Type B pancreatic cell (in vitro differentiated cells): ENCODE measurements at places on chromosomes 5 and 9.

DNA sequence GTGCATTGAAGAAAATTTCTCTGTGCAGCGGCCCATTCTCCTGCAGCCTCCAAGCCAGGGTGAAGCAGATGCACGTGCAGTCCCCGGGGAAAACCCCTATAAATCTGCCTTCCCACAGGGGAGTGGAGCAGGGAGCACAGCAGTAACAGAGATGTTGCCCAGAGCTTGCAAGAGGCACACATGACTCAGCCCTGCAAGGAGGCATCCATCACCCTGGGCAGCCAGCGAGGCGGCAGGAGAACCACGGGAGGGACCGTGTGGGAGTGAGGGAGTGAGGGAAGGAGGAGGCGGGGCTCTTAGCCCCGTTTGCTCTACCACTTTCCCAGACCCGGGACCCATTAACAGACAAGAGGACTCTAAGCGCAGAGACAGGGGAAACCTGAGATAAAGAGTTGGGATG lies 96.2 kb upstream of the ARAP3 start:
- DNase-seq: no peak

DNA sequence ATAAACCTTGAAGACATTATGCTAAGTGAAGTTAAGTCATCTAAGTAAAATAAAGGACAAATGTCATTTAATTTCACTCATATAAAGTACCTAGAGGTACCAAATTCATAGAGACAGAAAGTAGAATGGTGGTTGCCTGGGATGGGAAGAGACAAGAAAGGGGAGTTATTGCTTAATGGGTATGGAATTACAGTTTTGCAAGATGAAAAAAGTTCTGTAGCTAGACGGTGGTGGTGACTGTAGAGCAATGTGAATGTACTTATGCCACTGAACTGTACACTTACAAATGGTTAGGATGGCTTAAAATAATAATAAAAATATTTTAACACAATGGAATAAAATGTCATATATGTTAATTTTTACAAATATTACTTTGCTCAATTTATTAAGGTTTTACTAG lies 128.0 kb downstream of the MPDZ start:
- no peak for DNase-seq

- no peak for DNase-seq
Observed at GRCh38 chr5:58318468-58318867, 141.4 kb downstream of the PLK2 start.

GRCh38 chr5:8844847-8845246 lies 701.0 kb downstream of the SEMA5A start:
- no peak for DNase-seq

GRCh38 chr5:107428303-107428813 lies 242.4 kb downstream of the EFNA5 start:
- DNase-seq: no peak

GRCh38 chr5:135236228-135236907 lies 162.7 kb downstream of the MACROH2A1 start:
- peak; percentile 47 for DNase-seq

DNA sequence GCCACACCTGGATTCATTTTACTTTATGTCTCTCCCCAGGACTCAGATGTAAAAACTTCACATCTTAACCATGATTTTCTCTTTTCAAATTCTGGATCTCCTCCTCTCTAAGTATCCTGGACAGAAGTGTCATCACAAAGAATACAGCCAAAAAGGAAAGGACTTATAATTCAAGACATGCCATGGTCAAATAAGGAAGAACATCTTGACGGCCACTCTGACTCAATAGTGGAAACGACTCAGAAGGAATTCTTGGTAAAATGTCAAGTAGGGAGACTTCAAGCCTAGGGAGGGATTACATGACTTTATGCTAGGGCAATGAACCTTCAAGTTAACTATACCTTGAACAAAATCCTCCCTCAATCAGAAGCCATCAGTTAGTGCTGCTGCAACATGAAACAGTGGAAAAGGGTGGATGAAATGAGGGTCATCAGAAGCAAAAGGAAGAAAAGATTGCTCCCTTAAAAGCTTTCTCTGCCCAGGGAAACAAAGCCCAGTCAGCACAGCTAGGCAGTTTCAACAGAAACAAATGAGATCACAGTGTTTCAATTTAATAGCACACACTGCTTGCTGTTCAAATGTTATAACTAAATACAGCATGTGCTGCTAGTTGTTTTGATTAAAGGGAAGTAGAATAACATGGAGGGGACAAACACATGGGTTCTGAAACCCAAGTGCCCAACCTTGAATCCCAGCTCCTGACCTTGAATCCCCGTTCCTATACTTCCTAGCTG lies 101.4 kb downstream of the LPAR1 start:
- DNase-seq: no peak

GRCh38 chr9:27329291-27329690 lies 32.3 kb upstream of the EQTN start:
- no peak for DNase-seq

DNA sequence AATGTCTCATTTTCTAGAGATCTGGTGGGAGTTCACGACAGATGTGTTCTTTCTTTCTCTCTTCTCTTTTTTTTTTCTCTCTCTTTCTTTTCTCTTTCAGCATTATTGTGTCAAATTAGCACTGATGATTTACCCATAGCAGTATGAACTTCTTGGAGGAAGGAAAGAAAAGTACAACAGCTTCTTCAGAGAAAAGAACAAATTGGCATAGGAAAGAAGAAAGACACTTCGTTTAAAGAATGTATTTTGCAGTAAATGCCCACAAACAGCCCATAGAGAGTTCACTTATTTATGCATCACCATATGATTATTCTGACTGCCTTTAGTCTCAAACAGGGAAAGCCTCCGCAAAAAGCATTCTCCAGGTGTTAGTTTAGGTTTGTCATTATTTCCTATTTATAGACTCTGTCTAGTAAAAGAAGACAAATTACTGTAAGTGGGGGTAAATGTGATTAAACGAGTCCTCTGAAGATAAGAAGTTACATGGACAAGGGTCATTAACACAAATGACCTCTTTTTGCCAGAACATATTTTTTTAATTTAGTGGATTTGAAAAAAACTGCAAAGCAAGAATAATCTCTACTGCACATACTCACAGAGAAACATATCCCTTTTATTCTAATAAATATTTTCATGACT lies 68.0 kb downstream of the POU5F2 start:
- DNase-seq: no peak

- DNase-seq: no peak
Observed at GRCh38 chr5:74054139-74054538, 428.1 kb downstream of the ARHGEF28 start.

- DNase-seq: no peak
Observed at GRCh38 chr5:181221105-181221791, 1.8 kb upstream of the TRIM41 start.

- DNase-seq: no peak
Observed at GRCh38 chr5:10434392-10434791, 7.3 kb upstream of the ROPN1L start.

- no peak for DNase-seq
Observed at GRCh38 chr9:130036099-130036498, 6.9 kb downstream of the FNBP1 start.

GRCh38 chr9:134057307-134057657 lies 10.5 kb downstream of the BRD3 start:
- DNase-seq: no peak

GRCh38 chr5:159814222-159814621 lies 102.1 kb upstream of the ADRA1B start:
- DNase-seq: no peak

DNA sequence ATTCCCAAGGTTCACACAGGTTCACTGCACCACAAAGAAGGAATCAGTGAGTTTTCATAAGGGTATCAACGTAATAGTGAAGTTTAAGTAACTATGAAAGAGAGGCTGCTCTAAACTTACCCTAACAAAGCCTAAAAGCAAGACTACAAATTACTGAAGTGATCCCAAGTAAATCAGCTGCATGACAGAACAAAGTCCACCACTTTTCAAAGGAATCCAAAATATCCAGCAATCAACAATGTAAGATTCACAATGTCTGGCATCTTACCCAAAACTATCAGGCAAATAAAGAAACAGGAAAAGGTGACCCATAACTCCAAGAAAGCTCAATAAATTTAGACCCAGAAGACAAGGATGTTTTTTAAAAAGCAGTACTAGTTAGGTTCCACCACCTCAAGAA lies 70.1 kb downstream of the GNAQ start:
- DNase-seq: no peak

GRCh38 chr5:29614206-29614605 lies 1579.3 kb upstream of the CDH6 start:
- DNase-seq: no peak

DNA sequence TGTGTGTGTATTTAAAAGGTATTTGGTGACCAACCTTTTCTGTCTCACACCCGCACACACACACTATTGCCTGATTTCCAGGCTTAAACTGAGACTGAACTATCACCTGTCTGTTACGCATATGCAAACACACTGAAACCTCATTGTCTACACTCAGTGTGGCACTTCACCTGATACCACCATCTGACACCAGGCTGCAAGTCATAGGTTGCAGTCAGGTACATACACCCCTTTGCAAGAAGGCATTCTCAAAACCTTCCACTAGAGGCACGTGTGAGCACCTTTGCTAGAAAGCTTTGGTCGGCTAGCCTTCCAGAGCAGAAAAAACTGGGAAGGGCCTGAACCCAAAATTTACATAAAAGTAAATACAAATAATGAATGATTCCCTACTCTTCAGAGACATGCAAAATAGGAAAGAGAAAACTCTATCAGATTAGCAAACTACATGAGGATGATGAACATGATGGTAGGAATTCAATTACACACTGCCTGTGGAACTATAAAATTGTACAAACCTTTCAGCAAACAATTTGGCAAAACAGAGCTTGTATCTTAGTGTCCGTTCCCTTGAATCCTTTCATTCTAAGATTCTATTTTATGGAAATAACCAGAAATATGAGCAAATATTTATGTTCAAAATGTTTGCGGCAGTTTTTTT lies 5.9 kb upstream of the FOXD1 start:
- DNase-seq: no peak

GRCh38 chr9:136337416-136338395 lies 10.4 kb downstream of the GPSM1 start:
- DNase-seq: no peak

DNA sequence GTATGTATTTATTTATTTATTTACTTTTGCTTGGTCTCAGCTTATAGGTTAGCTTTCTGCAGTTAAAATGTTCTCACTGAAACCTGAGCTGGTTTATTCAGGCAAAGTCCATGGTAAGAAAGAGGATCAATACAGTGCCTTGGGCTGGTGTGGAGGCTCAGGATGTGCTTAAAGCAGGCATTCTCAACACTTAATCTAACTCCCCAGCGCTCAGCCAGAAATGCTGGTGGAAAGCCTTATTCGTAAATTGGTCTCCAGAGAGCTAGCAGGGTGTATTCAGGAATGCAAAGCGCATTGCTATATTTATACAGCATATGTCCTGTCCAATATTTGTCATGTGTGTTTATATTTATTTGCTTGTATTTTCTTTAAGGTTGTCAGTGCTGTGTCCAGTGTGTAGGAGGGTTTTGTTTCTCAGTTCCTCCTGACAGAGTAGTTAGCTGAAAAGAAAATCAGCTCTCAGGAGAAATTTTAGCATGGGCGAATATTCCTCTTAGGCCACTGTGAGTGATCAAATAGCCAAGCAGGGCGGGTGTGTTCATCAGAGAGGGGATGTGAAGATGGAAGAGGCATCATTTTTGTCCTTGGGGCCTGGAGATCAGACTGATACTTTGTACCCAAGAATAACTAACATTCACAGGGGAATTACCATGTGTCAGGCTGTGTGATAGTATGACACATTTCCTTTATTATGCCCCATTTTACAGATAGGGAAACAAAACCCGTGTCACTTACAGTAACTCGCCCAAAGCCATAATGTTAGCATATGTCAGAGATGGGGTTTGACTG lies 65.8 kb downstream of the DOCK2 start:
- no peak for DNase-seq

GRCh38 chr5:157547941-157548512 lies 27.5 kb downstream of the ADAM19 start:
- no peak for DNase-seq

GRCh38 chr9:138075496-138075895 lies 197.9 kb downstream of the CACNA1B start:
- DNase-seq: peak; percentile 53

GRCh38 chr9:112618385-112619009 lies 99.4 kb downstream of the INIP start:
- DNase-seq: no peak

- no peak for DNase-seq
Observed at GRCh38 chr5:61052882-61053281, 107.9 kb downstream of the NDUFAF2 start.
